ENCODE measurements at places on chromosomes 3 and 15.

DNA sequence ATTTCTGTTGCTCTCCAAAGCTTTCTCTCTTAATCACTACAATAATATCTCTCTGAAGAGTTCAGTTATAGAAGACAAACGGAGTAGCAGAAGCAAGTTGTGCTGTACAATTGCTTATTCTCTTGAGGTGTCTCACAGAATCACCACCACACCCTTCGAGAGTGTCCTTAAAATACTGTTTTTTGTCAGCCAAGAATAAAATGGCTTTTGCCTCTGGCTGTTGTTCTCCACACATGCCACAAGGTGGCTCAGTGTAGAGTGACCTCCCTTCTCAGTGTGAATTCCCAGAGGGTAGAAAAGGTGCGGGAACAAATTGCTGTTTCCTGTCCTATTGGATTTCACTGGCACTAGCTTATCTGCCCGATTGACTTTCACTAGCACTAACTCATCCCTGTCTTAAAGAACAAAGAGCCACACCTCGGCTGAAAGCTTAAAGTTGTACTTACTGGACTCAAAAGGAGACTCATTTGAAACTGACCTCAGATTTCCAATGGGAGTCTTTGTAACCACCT, 134.2 kb upstream of the SATB1 start:
- DNase-seq = peak; percentile 49

DNA sequence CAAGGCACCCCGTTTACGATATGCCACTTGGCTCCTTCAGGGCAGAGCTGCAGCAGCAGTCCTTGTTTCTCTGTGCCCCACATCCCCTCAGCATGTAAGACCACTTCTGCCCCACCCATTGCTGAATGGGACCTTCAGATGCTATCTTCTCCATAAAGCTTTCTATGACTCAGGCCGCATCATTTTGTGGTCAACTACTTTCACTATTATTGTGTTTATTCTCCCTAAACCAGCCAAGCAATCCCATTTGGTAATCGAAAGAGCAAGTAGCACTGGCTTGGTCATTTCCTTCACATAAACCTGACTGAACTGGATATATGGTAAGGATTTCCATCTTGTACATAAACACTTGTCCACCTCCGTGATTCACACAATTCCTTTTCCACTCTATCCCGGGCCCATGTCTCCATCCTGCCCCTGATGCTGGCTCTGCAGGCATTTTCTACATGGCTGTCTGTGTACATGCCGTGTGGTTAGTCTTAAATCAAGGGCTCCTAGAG, 25.7 kb downstream of the LIPC start:
- DNase-seq = peak; percentile 60

DNA sequence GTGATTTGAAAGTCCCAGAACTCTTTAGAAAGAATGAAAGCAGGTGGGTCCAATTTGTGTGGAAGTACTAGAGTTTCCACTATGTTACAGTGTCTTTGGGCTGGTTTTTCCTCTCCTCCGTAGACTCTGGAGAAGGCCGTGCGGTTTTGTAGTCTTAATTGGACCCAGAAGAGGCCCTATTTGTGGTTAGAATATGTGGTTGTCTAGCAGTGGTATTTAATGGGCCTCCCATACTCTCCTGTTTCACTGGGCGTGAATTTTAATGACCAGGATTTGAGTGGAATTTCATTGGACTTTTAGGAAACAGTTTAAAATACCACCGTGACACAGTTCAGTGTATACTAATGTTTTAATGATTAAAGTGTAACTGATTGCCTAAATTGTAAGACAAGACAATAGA, 182.3 kb downstream of the BBX start:
- DNase-seq = no peak

DNA sequence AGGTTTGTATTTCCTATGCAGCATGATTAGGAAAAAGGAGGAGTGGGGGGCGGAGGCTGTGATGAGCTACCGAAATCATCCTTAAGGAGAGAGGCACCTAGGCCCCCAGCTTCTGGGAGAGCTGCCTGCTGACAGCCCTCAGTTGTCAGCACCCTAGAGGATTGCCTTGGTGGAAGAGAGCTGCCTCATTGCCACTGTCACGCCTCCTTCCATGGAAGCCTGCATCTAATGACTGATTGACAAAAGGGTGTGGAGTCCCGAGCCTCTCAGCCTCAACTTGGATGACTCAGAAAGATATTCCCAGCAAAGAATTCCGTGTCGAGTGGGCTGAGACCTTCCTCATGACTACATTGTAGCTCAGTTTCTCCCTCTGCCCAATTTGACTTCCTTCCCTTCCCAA, 320.4 kb upstream of the PROK2 start:
- no peak for DNase-seq

DNA sequence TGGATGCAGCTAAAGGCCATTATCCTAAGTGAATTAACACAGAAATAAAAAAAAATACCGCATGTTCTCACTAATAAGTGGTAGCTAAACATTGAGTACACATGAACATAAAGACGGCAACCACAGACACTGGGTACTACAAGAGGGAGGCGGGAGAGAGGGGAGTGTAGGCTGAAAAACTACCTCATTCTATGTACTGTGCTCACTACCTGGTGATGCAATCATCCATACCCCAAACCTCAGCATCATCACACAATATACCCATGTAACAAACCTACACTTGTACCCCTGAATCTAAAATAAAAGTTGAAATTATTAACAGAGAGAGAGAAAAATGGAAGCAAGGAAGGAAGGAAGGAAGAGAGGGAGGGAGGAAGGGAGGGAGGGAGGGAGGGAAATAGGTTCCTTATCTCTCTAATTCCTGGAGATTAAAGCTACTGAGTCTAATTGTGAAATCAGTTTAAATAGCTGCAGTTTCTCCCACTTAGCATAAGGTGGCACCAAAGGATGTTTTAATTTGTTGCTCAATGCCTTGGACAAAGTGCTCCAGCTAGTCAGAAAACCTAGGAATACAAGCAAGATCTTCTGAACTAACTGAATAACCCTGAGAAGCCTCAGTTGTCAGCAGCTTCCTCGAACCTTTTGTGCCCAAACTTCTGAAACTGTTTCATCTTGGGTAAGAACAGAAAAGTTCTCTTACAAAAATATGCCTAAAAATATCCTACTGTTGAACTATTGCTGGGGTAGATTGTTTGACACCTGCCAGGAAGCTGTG, 79.4 kb upstream of the ATP11B start:
- no peak for DNase-seq

GRCh38 chr3:30129765-30130164, 476.6 kb upstream of the TGFBR2 start:
- no peak for DNase-seq

DNA sequence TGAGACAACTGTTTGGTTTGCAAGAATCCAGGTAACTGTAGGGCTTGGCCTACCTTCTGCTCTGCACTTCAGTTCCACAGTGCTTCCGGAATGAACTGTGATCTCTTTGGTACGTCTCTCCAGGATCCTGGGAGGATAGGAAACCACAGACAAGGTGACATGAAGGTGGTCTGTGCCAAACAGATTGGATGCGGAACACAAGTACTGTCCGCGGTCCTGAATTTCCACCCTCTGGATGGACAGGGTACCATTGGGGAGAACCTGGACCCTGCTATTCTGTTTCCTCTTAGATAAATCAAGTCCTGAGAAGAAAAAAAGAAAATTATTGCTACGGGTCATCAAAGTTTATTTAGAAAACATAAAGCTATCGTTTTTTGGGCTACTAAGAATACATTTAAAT, 17.3 kb downstream of the IGSF10 start:
- DNase-seq = no peak

DNA sequence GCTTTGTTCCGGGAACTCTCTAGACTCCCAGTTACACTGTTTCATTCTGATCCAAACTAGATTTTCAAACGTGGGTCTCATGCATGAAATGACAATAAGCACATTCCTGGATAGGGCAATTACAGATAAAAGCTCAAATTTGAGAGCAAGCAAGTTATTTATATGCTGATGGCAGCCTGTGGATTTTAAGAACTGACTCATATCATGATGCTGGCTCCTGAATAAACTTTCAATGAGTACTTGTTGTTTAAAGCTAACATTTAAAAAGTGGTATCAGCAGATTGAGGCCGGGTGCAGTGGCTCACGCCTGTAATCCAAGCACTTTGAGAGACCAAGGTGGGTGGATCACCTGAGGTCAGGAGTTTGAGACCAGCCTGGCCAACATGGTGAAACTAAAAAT, 66.6 kb downstream of the LEO1 start:
- no peak for DNase-seq

DNA sequence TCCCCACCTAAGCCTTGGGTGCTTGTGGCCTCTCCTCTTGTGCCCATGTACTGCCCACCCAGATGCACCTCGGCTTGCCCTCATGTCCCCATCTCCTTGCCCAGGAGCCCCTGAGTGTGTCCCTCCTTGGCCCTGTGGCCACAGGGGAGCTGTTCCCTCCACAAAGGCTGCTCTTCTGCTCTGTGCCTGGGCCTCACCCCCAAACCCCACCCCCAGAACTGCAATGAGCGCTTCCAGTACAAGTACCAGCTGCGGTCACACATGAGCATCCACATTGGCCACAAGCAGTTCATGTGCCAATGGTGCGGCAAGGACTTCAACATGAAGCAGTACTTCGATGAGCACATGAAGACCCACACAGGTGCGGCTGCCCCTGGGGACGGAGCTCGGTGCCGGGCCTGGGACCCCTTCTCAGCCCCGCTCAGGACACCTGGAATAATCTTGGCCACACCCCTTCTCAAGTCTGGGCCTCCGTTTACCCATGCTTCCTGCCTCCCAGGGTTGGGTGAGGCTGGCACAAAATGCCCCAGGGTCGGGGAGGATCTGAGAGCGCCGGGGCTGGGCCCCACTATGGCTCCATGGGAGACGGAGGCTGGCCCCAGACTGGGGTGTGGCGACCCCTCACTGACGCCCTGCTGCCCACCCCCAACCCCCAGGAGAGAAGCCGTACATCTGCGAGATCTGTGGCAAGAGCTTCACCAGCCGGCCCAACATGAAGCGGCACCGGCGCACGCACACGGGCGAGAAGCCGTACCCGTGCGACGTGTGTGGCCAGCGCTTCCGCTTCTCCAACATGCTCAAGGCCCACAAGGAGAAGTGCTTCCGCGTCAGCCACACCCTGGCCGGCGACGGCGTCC, 10.3 kb downstream of the ZBTB47 start:
- DNase-seq = no peak
